Stimulated activated CD4-positive, alpha-beta T cell treated with anti-CD3 and anti-CD28 coated beads, Interleukin-1b, Interleukin-23, amount 100 ng/mL, for 1 hour (primary cell): ENCODE measurements at places on chromosomes 12 and 14.

DNA sequence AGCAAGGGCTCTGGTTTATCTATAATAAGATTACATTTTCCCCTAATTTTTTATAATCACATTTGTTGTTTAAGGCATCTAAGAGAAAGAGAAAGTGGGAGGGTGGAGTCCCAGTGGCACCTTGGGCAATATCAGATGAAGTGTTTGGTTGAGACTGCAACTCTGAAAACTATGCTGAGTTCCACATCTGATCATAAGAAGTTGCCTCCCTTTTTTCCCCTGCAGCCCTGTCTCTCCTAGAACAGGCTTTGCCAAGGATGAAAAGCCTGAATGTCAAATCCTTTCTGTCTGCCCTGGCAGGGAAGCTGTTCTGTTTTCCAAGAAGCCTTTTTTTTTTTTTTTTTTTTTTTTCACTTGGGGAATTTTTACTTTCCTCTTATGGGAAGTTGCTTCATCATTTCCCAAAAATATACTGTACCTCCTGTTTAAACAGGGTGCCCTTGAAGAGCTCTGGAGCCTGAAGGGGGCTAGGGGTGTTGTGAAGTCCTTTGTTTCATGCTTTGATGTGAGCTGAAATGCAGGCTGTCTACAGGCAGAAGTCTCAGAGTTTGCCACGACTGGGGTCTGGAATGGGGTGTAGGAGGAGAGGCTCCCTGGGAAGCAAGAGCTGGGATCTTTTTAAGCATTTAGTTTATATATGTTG lies 71.3 kb downstream of the SUSD6 start:
- DNase-seq: no peak

GRCh38 chr12:52860102-52860823 lies 11.5 kb upstream of the KRT78 start:
- DNase-seq: no peak

DNA sequence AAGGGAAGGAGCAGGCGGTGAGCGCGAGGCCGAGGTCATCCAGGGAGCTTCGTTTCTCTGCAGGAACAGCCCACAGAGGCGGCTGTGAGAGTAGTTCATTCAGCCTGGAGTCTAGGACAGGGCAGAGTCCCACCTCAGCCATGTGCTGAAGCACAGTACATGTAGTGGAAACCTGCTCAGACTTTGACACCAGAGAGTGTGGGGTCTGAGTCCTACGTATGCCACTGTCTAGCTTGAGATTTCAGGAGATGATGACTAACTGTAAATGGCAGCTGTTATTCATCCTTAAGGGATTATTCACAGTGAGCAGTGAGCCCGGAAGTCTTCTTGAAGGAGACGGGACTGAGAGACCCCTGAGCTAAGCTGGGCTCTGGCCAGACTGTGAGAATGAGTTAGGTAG lies 938 bp upstream of the SLC6A13 start:
- no peak for DNase-seq

- DNase-seq: no peak
Measured at GRCh38 chr14:22099942-22100763, 426.5 kb upstream of the OR4E1 start.

GRCh38 chr12:52249511-52250047 lies 16.5 kb downstream of the KRT7 start:
- no peak for DNase-seq

DNA sequence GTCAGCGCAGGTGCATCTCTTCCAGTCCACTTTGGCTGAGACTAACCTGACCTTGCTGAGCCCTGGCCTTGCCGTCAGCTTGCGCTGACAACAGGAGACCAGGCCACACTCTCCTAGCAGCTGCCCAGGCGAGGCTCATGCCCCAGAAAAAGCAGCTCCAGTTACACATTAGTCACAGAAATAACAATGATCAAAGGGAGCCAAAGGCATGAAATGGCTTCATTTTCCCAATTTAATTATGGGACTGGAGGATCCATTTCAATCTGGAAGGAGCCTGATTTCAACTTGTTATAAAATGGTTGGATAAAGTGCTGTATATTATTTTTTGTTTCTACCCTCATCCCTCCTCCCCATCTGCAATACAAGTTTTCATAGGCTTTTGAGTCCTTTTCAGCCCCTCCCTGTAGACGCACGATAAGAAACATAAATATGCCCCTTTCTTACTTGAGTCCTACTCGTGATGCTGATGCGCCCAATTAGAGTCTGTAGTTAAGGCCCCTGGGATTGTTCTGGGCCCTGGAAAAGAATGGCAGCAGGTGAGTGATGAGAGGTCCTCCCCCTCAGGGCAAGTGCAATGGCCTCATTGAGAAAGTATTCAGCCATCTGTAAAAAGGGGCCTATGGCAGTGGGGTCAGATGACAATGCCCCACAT lies 376.0 kb downstream of the C12orf75 start:
- no peak for DNase-seq

DNA sequence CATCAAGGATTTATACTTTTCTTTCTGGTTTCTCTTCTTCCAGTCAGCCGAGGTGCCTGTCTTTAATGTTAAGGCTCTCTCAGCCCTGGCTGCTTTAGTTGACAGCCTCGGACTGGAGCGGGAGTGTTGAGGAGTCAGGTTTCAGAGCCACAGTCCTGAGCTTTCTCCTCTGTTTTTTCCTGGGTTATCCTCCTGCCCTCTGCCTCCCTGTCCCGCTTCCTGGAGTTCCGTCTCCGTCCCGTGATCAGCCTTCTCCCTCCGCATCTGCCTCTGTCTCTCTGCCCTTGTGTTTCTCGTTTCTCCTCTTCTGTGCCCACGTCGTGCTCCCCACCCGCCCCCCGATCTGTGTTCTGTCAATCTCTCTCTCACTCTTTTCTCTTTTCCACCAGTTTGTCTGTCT lies 33.0 kb downstream of the IQSEC3 start:
- DNase-seq: no peak

GRCh38 chr12:132145334-132145733 lies 1.1 kb downstream of the NOC4L start:
- no peak for DNase-seq

- DNase-seq: no peak
Measured at GRCh38 chr12:63874897-63875480, 30.5 kb downstream of the SRGAP1 start.
